ENCODE measurements at places on chromosomes 4 and X.
A peak's percentile ranks its signal among the peaks of the same experiment; 100 is the strongest.

DNA sequence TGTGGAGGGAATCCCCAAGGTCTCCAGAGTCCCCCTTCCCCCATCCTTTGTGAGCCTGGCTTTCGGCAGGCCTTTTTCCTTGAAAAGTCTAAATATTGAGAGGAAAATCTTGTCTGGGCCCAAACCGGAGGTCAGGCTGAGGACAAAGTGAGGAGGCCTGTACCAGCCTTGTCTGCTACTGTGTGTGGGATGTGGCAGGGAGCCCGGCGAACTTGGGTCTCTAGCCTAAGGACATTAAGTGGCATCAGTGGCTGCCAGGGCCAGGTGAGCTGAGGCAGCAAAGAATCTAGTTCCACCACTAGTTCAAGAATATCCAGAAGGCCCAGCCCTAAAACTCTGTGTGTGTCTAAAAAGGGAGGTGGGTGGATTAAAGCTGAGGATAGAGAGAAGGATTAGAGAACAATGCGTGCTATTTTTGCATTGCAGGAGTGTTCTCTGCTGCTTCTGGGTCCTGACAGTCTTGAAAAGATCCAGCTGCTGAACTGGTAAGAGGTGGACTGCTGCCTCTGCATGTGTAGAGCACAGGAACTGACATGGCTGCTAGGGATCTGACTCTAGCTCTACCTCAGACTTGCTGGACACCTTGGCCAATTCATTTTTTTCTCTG is 1.2 kb upstream of the AMER1 start:
- peak; percentile 7 for DNase-seq

DNA sequence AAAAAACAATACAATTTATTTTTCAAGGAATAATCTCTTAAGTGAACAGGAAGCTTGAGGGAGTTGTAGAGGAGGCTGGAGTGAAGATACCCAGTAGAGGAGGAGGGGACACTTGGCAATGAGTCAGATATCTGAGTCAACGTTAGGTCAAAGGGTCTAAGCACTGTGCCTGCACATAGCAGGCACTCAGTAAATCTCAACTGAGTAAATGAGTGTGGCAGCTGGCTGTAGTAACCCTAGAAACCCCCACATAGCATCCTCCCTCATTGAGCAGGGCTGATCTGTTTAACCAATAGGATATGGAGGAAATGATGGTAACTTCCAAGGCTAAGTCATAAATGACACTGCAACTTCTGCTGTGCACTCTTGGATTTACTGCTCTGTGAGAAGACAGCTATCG is 186.0 kb upstream of the FAM241A start:
- DNase-seq = no peak

DNA sequence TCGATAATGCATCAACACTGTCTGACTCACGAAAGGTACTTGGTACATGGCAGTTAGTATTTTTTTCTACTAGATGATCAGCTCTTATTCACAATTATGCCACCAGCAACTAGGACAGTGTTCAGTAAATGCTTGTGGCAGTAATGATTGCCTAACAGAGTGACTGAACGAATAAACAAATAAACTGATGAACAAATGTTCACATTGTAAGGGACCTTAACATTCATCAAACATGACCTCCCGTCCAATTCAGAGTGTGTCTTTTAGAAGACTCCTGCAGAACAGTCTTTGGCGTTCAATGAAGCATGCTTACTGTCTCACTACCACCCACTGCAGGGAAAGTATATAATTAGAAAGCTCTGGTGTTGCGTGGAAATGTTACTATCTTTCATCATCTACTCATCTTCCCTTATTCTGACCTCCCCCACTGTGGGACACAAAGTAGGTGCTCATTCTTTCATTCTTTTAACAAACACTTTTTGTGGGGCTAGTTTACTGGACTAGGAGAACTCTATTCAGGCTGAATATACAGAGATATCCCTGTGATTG is 319.3 kb downstream of the RAB28 start:
- DNase-seq = no peak

GRCh38 chrX:20530406-20530921 is 263.8 kb upstream of the RPS6KA3 start:
- peak; percentile 55 for DNase-seq

DNA sequence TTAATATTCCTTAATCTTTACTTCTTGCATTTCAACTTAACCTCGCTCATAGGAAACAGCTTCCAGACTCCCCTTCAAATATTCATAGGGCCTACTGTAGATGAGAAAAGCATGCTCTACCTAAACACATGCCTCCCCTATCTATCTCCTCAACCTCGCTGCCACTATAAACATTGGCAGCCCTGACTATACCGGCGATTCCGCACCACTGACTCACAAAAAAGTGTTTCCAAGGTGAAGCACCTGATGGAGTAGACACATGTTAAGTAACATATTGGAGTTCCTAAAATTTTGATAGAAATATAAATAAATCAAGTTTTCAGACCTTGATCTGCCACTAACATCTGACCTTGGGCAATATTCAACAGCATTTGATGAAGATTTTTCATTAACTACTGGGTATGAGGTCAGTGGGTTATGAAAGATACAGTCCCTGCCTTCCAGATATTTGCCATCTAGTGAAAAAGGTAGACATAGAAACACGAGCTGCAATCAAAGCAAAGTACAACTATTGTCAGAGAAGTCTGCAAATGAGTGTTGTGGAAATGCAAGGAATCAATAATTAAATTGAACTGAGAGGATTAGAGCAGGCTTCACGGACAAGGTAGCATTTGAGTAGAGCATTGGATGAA is 184.2 kb downstream of the MAML3 start:
- no peak for DNase-seq

- no peak for DNase-seq
Observed at GRCh38 chrX:65596270-65597034, 61.9 kb upstream of the LAS1L start.
